Foreskin melanocyte (primary cell): ENCODE measurements at places on chromosomes 1 and 21.

DNA sequence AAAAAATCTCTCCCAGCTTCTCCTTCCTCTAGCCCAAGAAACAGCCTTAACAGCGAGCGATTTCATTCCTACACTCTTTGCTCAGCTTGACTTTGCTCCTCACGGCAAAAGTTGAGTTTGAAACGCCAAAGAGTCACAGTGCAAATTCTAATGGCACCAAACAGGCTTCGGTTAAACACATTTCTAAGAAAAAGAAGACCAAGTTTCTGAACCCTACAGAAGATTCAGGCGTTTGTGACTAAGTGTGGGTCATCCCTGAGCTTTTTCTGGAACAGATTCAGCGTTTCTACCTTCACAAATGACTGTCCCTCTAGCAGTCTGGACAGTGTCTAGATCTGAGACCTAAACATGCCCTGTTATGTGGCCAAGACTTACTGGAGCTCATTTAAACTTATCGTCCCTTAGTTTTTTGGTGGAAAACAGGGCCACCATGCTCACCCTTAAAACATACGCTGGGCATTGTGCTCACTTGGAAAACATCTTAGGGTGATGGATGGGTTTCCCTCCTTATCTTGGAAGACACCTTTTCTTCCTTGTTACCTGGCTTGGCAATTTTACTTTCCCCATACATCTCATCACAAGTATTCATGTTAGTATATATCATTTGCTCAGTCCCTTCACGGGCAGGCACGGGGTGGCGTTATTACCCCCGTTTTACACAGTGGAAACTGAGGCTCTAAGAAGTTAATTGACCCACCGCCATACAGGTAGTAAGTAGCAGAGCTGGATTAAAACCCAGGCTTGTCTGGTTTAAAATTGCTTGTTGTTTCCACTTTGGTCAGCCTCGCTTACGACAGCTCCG lies 1.0 kb downstream of the C1orf198 start:
- DNase-seq: no peak

- no peak for DNase-seq
These were observed 6.4 kb downstream of the NUAK2 start for GRCh38 chr1:205315008-205315618.

DNA sequence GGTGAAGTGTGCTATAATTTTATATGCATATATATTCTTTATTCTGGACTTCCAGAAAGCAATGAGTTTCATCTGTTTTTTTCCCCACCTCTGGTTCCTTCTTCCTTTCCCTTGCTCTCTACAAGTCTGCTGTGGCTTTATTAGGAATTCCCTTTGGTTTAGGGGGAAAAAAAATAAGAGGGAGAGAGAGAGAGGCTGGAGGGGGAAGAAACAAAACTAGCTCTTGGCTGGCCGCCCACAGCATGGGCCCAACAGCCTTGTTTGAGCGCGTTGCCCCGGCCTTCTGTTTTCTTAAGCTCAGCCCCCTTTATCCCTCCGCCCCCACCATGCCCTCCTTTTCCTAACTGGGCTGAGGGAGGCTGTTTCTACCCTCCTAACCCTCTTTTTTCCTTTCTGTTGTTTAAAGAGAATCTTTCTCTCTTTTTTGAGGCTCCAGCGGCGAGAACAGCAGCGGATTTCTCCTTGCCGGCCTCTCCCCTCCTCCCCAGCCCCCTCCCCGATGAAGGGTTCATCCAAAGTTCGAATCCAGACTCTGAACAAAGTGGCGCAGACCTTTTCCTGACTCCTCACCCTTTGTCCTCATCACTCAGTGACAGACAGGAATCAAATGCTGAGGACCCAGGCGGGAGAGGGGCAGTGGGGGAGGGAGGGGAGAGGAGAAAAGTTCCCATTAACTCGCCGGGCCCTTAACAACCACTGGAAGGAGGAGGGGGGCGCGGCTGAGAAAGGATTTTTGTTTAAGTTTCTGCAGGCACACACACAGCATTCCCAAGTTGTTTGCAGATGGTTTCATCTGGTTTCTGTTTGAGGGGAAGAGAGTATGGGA lies 29.7 kb downstream of the PBX1 start:
- DNase-seq: peak; percentile 22

- DNase-seq: no peak
These were observed 51.6 kb downstream of the CHD5 start for GRCh38 chr1:6128276-6129081.

- DNase-seq: peak; percentile 50
These were observed 36.0 kb upstream of the DISC1 start for GRCh38 chr1:231590453-231591198.

- no peak for DNase-seq
These were observed 52.3 kb upstream of the DUSP10 start for GRCh38 chr1:221794079-221794670.

GRCh38 chr1:185537596-185537995 lies 196.6 kb upstream of the HMCN1 start:
- DNase-seq: no peak

DNA sequence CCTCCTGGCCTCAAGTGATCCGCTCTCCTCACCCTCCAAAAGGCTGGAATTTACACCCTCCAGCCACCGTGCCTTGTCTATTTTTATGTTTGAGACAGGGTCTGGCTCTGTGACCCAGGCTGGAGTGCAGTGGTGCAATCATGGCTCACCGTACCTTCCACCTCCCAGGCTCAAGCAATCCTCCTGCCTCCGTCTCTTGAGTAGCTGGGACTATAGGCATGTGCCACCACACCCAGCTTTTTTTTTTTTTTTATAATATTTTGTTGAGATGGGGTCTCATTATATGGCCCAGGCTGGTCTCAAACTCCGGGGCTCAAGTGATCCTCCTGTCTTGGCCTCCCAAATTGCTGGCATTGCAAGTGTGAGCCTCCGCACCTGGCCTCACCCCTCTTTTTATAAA lies 38.8 kb downstream of the TRPM2 start:
- no peak for DNase-seq

DNA sequence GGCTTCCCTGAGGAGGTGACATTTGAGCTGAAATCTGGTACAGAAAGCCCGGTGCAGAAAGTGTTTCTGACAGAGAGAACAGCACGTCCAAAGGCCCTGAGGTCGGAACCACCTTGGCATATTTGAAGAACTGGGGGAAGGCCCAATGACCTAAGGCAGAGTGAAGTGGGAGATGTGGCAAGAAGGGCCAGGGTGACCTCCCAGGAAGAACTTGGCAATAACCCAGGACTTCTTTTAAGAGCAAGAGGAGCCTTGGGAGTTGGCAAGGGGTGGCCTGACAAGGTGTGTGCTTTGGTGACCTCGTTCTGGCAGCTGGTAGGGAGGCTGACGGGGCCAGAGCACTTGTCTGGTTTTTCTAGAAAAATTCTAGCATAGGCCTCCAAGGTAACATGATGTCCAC lies 23.4 kb downstream of the TTC39A start:
- DNase-seq: no peak

GRCh38 chr1:44696789-44697345 lies 22.4 kb downstream of the ARMH1 start:
- DNase-seq: no peak

DNA sequence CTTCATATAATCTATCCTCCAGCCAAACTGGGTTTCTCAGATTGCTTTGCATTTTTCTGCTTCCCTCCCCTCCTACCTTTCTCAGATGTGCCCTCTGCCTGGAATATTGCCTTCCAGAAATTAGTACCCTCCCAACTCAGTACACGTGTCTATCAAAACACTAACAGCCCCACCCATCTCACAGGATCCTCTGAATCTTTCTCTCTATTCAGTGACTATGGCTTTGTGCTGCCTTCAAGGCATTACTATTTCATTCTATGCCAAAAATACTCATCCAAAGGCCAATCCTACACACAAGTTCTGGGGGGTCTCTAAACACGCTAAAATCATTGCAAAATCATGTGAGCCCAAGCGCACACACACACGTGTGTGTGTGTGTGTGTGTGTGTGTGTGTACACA lies 58.4 kb downstream of the ZNF281 start:
- no peak for DNase-seq
